ENCODE measurements at places on chromosomes 5 and 9. TPM values are rescaled to one million over a fixed set of nuclear protein-coding genes. Genes with fewer than 3 reads are reported as not detected.

GMCL2 gene
- total RNA-seq = not detected

SHOC1 gene
- total RNA-seq = not detected

HSD17B3 gene
- total RNA-seq = 0.81 TPM

LCP2 gene
- total RNA-seq = 83.1 TPM

AHRR gene
- 11.3 TPM for total RNA-seq

DNA sequence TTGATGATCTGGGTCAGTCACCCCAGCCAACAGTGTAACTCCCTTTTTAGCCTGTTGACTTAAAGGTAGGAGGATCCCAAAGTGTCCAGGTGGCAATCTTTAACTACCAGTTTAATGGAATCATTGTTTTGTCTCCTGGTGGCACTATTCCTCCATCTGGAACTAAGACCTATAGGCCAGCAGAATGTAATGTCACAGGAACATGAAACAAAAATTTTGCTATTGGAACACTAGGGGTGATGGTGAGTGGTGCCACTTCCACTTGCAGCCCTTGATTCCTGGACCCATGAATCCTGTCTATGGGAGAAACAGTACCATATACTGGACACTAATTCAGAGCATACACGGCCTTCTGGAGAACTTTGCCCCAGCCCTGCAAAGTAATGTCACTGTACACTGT lies 219.5 kb upstream of the RASA1 start:
- H3K4me3 ChIP-seq = no peak overlapping the region
- H3K27ac ChIP-seq = no peak overlapping the region
- H3K36me3 ChIP-seq = no peaks in the 10 kb centered on the region
- no peak for DNase-seq
- H3K27me3 ChIP-seq = no peaks in the 10 kb centered on the region

SLC27A6 gene
- total RNA-seq = not detected

GRCh38 chr5:152262667-152263066 lies 142.4 kb downstream of the NMUR2 start:
- DNase-seq = no peak
- H3K4me3 ChIP-seq = no peak overlapping the region
- H3K36me3 ChIP-seq = no peaks in the 10 kb centered on the region
- H3K27ac ChIP-seq = no peak overlapping the region

- H3K27me3 ChIP-seq = no peaks in the 10 kb centered on the region
- H3K27ac ChIP-seq = no peak overlapping the region
- no peak for DNase-seq
- no peaks in the 10 kb centered on the region for H3K36me3 ChIP-seq
- H3K4me3 ChIP-seq = no peak overlapping the region
Observed at GRCh38 chr9:109953813-109954497, 174.0 kb downstream of the PALM2AKAP2 start.

DNA sequence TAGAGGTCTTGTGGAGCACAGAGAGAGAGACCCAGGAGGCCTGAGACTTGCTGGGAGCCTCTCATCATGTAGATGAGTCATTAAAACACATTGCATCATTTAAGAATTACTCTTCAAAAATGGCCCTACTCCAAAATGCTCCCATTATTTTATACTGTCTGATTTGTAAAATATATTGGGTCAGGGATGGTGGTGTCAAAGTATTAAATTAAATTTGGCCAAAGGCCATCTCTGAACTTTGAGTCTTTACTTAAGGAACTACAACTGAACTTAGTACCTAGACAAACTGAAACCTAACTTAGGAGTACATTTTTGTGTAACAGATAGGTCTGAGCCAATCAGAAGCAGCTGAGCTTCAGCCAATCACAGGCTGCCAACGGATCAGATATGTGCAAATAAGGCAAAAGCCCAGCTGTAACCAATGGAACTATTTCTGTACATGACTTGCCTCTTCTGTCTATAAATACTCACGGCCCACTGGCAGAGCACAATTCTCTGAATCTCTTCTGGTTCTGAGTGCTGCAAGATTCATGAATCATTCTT lies 657.2 kb downstream of the TLE1 start:
- no peaks in the 10 kb centered on the region for H3K27me3 ChIP-seq
- DNase-seq = no peak
- H3K36me3 ChIP-seq = no peaks in the 10 kb centered on the region
- no peak overlapping the region for H3K4me3 ChIP-seq
- H3K4me1 ChIP-seq = no peaks in the 10 kb centered on the region
- no peak overlapping the region for H3K27ac ChIP-seq

All from upper lobe of right lung (tissue), 1 donor.